Activated T-cell treated with anti-CD3 and anti-CD28 coated beads, Interleukin-2, amount 50 U/mL, for 72 hours (primary cell): ENCODE measurements at places on chromosomes 3 and 15. TPM values are rescaled to one million over a fixed set of nuclear protein-coding genes. Genes with fewer than 3 reads are reported as not detected.

- peaks cover 7% of the 10 kb centered on the region for H3K4me1 ChIP-seq
- peak overlapping the region; percentile 47 for H3K27ac ChIP-seq
- H3K4me3 ChIP-seq: no peak overlapping the region
- H3K36me3 ChIP-seq: no peaks in the 10 kb centered on the region
- peaks cover 35% of the 10 kb centered on the region for H3K27me3 ChIP-seq
- no peak for DNase-seq
Measured at GRCh38 chr15:62306851-62307504, 141.9 kb upstream of the C2CD4B start.

GRCh38 chr3:157355276-157355675, 81.4 kb upstream of the PTX3 start:
- no peak for DNase-seq
- no peaks in the 10 kb centered on the region for H3K4me1 ChIP-seq
- no peak overlapping the region for H3K4me3 ChIP-seq
- H3K27me3 ChIP-seq: no peaks in the 10 kb centered on the region
- no peak overlapping the region for H3K27ac ChIP-seq

GRCh38 chr3:6807967-6808588, 52.8 kb upstream of the GRM7 start:
- H3K4me3 ChIP-seq: no peak overlapping the region
- no peaks in the 10 kb centered on the region for H3K4me1 ChIP-seq
- no peaks in the 10 kb centered on the region for H3K27me3 ChIP-seq
- H3K27ac ChIP-seq: no peak overlapping the region
- no peak for DNase-seq

DNA sequence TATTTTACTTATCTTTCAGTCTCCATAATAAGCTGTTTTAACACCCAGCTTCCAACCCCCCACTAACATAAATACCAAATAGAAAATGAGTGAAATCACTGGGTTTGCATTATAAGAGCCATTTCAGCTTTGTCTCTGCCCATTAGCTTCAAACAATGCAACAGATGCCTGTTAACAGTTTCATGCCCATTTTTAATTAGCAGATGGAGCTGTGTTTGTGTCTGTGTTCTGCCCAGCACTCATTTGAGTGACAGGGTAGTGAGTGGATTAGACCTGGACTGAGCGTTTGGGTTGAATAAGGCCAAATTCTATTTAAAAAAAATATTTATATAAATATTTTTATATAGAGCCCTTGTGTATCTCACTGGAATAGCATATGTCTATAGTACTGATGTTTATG, 7.4 kb downstream of the RAB8B start:
- peaks cover 23% of the 10 kb centered on the region for H3K36me3 ChIP-seq
- no peak overlapping the region for H3K4me3 ChIP-seq
- no peak for DNase-seq
- peaks cover 98% of the 10 kb centered on the region for H3K4me1 ChIP-seq
- no peaks in the 10 kb centered on the region for H3K27me3 ChIP-seq
- no peak overlapping the region for H3K27ac ChIP-seq

- H3K4me1 ChIP-seq: peaks cover 24% of the 10 kb centered on the region
- DNase-seq: no peak
- no peak overlapping the region for H3K27ac ChIP-seq
- no peaks in the 10 kb centered on the region for H3K27me3 ChIP-seq
- peaks cover 9% of the 10 kb centered on the region for H3K36me3 ChIP-seq
Measured at GRCh38 chr3:179166561-179167201, 18.5 kb downstream of the PIK3CA start.

GRCh38 chr15:62823561-62823960, 219.0 kb upstream of the TPM1 start:
- H3K27ac ChIP-seq: no peak overlapping the region
- H3K4me3 ChIP-seq: no peak overlapping the region
- no peaks in the 10 kb centered on the region for H3K36me3 ChIP-seq
- H3K27me3 ChIP-seq: peaks cover 7% of the 10 kb centered on the region

DNA sequence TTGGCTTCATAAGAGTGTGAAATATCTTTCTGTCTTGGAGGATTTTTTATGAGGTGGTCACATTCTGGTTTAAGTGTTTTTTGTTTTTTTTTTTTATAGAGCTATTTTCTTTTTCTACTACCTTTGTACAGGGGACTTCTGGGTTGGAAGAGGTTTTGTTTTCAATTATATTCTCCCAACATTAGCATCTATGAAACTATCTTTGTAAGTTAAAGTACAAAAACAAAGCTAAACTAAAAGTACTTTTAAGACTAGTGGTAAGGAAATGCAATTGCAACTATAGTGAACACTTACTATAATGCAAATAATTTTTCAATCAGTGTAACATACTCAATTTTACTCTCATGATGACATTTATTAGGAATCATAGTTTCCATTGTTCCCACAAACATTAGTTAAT, 688.2 kb downstream of the SI start:
- DNase-seq: no peak
- H3K27me3 ChIP-seq: no peaks in the 10 kb centered on the region
- no peaks in the 10 kb centered on the region for H3K4me1 ChIP-seq
- H3K27ac ChIP-seq: no peak overlapping the region
- H3K36me3 ChIP-seq: no peaks in the 10 kb centered on the region

GRCh38 chr3:69085833-69086722, 1.3 kb downstream of the ARL6IP5 start:
- no peaks in the 10 kb centered on the region for H3K27me3 ChIP-seq
- H3K4me1 ChIP-seq: peaks cover 68% of the 10 kb centered on the region
- peak; percentile 84 for DNase-seq
- peaks cover 18% of the 10 kb centered on the region for H3K36me3 ChIP-seq
- H3K4me3 ChIP-seq: peak overlapping the region; percentile 96
- H3K27ac ChIP-seq: peak overlapping the region; percentile 96

DNA sequence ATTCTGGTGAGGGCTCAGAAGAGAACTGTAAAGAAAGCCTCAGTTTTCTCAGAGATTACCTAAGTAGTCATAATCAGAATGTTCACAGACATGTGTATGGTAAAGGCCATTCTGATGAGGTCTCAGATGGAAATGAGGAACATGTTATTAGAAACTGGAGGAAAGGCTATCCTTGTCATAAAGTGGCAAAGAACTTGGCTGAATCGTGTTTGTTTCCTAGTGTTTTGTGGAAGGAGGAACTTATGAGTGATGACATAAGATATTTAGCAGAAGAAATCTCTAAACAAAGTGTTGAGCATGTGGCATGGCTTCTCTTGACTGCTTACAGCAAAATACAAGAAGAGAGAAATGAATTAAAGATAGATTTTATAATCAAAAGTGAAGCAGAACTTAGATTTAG, 12.8 kb upstream of the KLHL40 start:
- no peaks in the 10 kb centered on the region for H3K4me1 ChIP-seq
- no peak for DNase-seq
- H3K27me3 ChIP-seq: no peaks in the 10 kb centered on the region
- H3K27ac ChIP-seq: no peak overlapping the region

DNA sequence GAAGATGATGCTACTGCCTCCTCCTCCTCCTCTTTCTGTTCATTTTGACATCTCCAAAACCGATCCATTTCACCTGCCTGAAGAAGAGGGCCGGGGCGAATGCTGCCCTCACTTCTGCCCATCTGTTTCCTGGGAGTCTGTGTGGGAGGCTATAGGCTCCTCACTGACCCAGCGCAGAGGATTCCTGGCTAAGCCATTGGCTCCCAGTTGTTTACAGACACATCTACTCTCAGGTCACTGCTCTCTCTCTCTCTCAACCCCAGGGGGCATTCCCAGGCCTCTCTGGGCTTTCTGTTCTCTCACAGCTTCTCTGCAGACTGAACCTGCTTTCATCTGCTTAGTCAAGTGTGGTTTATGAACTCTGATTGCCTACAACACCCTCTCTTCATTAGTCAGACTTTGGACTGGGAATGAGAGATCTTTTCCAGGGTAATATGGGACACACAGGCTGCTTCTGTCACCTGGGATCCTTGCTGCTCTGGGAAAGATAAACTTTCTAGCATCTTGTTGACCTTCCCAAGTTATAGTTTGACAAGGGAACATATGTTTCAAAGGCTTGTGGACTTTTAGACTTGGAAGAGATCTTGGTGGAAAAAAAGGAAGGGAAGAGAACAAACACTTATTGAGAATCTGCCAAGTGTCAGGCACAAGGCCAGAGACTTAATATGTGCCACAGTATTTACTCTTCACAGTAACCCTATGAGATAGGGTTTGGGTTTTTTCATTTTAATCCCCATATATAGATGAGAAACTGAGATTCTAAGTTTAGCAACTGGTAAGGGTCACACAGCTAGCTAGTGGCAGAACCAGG, 30.2 kb upstream of the USP3 start:
- peak; percentile 70 for DNase-seq
- peak overlapping the region; percentile 83 for H3K4me3 ChIP-seq
- no peaks in the 10 kb centered on the region for H3K36me3 ChIP-seq
- H3K27me3 ChIP-seq: no peaks in the 10 kb centered on the region
- peaks cover 79% of the 10 kb centered on the region for H3K4me1 ChIP-seq
- peak overlapping the region; percentile 94 for H3K27ac ChIP-seq

- H3K27ac ChIP-seq: no peak overlapping the region
- H3K36me3 ChIP-seq: no peaks in the 10 kb centered on the region
- no peak overlapping the region for H3K4me3 ChIP-seq
- peaks cover 10% of the 10 kb centered on the region for H3K4me1 ChIP-seq
Measured at GRCh38 chr15:68383161-68384074, 48.5 kb downstream of the ITGA11 start.

GRCh38 chr15:80925597-80926059, 64.0 kb downstream of the MESD start:
- no peaks in the 10 kb centered on the region for H3K36me3 ChIP-seq
- peaks cover 15% of the 10 kb centered on the region for H3K4me1 ChIP-seq
- no peak for DNase-seq
- no peaks in the 10 kb centered on the region for H3K27me3 ChIP-seq
- H3K27ac ChIP-seq: no peak overlapping the region
- H3K4me3 ChIP-seq: no peak overlapping the region

DNA sequence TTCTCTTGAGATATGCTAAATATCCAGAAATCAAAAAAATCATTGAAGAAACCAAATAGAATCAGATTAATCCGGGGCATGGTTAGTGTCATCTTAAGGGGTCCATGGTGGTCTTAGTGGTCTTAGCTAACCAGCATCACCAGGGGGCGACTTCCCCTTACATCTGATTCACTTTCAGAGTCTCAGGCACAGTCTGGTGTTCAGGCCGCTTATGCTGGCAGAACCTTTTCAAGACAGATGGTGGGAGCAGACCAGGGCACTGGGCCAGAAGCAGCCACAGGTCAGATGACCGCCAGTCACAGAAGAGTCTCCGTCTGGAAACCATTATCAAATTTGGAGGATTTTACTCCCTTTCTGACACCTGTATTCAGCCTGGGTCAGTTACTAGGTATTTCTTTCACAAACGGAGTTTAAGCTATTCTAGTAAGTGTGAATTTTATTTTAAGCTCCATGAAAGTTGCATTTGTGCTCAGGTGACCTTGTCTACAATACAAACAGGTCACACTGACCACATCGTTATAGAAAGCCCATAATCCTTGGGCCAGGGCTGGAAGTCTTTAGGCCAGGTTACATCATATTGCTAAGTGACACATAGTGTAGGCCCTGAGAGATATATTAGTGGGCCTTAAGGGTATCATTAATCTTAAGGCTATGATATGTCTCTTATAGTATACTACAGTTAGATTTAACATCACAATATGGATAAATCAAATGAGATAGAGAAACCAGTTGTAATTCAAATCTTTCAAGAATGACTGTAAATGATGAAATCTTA, 365.5 kb downstream of the GBE1 start:
- DNase-seq: no peak
- H3K27ac ChIP-seq: no peak overlapping the region
- no peak overlapping the region for H3K4me3 ChIP-seq

- no peaks in the 10 kb centered on the region for H3K36me3 ChIP-seq
- peaks cover 4% of the 10 kb centered on the region for H3K4me1 ChIP-seq
- H3K27me3 ChIP-seq: peaks cover 78% of the 10 kb centered on the region
- no peak for DNase-seq
Measured at GRCh38 chr3:64444490-64445108, 219.3 kb upstream of the PRICKLE2 start.

The GOLGA8R gene
- total RNA-seq: 2.6 TPM

The SLC4A7 gene
- 39.1 TPM for total RNA-seq

The LRRC31 gene
- not detected for total RNA-seq

The VEPH1 gene
- total RNA-seq: not detected

The ANKRD63 gene
- not detected for total RNA-seq

The ADAMTSL3 gene
- not detected for total RNA-seq

The KBTBD8 gene
- 20.4 TPM for total RNA-seq

The NPRL2 gene
- total RNA-seq: 46.0 TPM
